Vagina (tissue), 2 donors: ENCODE measurements at places on chromosomes 12 and 14. TPM values are rescaled to one million over a fixed set of nuclear protein-coding genes. Genes with fewer than 3 reads are reported as not detected.

- DNase-seq: no peak
- no peaks in the 10 kb centered on the region for H3K36me3 ChIP-seq
- H3K27ac ChIP-seq: no peak overlapping the region
- no peaks in the 10 kb centered on the region for H3K27me3 ChIP-seq
- H3K4me1 ChIP-seq: no peaks in the 10 kb centered on the region
These were observed 21.8 kb upstream of the TRIM9 start for GRCh38 chr14:51116682-51117081.

DNA sequence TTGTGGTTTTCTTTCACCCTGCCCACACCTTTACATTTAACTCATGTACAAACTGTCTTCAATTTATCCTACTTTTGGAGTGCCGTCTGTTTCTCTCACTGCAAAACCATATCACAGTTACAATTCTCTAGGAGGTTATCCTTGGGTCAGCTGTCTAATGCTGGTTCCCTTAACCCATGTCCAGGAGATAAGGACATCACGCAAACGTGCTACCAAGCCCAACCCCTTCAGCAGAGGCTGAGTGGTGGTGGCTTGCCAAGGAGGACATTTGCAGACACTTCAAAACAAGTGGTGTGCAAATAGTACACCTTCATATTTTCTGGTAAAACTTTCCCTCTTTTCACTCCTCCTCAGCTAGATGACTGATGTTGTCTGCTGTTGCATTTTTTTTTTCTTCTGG lies 167.9 kb downstream of the PAX9 start:
- H3K27me3 ChIP-seq: no peaks in the 10 kb centered on the region
- no peak for DNase-seq
- no peaks in the 10 kb centered on the region for H3K4me1 ChIP-seq
- H3K4me3 ChIP-seq: no peak overlapping the region
- no peak overlapping the region for H3K27ac ChIP-seq
- H3K36me3 ChIP-seq: no peaks in the 10 kb centered on the region

- no peak for DNase-seq
- H3K36me3 ChIP-seq: no peaks in the 10 kb centered on the region
- H3K4me3 ChIP-seq: no peak overlapping the region
- H3K27me3 ChIP-seq: no peaks in the 10 kb centered on the region
- peaks cover 21% of the 10 kb centered on the region for H3K4me1 ChIP-seq
- H3K27ac ChIP-seq: no peak overlapping the region
These were observed 49.8 kb downstream of the NOC4L start for GRCh38 chr12:132194056-132194455.

DNA sequence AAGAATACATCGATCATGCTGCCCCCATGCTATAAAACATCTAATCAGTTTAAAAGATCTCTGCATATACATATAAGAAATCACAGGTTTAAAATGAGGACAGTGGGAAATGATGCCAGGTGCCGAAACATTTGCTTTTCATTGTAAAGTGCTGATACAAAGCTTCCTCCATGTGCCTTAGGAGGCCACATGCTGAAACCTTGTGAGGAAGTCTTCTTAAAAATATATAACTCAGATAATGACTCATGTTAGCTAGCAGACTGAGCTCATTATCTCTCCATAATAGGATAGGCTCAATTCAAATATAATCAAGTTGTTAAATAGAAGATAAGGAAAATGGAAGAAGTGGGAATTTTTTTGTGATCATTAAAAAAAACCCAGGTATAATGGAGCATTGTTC lies 65.9 kb downstream of the RFX4 start:
- DNase-seq: no peak
- no peaks in the 10 kb centered on the region for H3K27me3 ChIP-seq
- no peaks in the 10 kb centered on the region for H3K36me3 ChIP-seq
- H3K4me1 ChIP-seq: no peaks in the 10 kb centered on the region
- no peak overlapping the region for H3K4me3 ChIP-seq

DNA sequence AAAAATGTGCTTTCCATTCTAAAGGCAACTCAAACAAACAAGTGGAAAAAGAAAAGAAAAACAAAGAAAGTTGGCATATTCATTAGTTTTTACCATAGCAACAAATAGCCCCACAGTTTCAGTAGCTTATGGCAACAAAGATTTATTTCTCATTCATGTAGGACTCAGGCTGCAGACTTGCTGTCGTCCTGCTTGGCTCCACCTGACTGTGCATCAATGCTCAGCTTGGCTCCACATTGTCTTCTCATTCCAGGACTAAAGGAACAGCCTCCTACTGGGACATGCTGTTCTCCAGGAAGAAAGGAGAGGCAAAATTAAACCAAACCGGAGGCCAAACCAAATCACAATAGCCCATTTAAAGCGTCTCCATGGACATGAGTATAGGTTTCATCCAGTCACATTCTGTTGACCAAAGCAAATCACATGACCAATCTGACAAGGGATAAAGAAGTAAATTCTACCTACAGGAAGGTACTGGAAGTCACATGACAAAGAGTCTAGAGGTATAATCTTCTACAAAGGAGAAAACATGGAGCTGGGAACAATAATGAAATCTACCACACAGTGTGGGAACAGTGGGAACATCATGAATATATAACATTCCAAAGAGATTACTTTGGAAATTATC lies 222.5 kb downstream of the PIK3C2G start:
- H3K4me3 ChIP-seq: no peak overlapping the region
- H3K27me3 ChIP-seq: no peaks in the 10 kb centered on the region
- H3K36me3 ChIP-seq: no peaks in the 10 kb centered on the region
- H3K4me1 ChIP-seq: no peaks in the 10 kb centered on the region
- no peak overlapping the region for H3K27ac ChIP-seq

GRCh38 chr12:132067182-132067581 lies 76.9 kb downstream of the DDX51 start:
- H3K4me3 ChIP-seq: no peak overlapping the region
- DNase-seq: no peak
- H3K36me3 ChIP-seq: peaks cover 76% of the 10 kb centered on the region
- H3K27me3 ChIP-seq: no peaks in the 10 kb centered on the region

- H3K27ac ChIP-seq: no peak overlapping the region
- no peak for DNase-seq
- H3K4me3 ChIP-seq: no peak overlapping the region
- no peaks in the 10 kb centered on the region for H3K27me3 ChIP-seq
- no peaks in the 10 kb centered on the region for H3K4me1 ChIP-seq
- no peaks in the 10 kb centered on the region for H3K36me3 ChIP-seq
These were observed 347.7 kb upstream of the FLRT2 start for GRCh38 chr14:85182282-85182681.

GRCh38 chr12:62576503-62576902 lies 109.9 kb downstream of the MON2 start:
- H3K4me3 ChIP-seq: no peak overlapping the region
- H3K4me1 ChIP-seq: no peaks in the 10 kb centered on the region
- H3K27ac ChIP-seq: no peak overlapping the region
- H3K27me3 ChIP-seq: no peaks in the 10 kb centered on the region

DNA sequence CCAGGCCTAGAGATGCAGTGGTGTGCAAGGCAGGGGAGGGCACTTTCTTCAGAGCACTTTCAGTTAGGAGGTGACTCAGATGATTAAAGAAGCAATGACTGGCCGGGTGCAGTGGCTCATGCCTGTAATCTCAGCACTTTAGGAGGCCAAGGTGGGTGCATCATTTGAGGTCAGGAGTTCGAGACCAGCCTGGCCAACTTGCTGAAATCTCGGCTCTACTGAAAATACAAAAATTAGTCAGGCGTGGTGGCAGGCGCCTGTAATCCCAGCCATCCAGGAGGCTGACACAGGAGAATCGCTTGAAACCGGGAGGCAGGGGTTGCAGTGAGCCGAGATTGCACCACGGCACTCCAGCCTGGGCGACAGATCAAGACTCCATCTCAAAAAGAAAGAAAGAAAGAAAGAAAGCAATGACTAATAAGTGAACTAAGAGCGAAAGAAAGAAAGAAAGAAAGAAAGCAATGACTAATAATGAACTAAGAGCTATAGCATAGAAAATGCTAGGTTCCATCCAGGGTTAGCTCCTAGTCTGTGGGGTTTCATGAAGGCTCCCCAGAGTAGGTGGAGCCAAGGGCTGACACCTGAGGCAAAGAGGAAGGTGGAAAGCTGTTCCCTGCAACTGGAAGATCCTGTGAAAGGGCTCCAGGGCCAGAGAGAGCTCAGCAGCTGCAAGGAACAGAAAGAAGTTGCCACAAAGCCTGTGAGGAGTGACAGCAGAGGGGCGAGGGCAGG lies 334.5 kb downstream of the CACNA1C start:
- no peak for DNase-seq
- no peaks in the 10 kb centered on the region for H3K36me3 ChIP-seq
- H3K27me3 ChIP-seq: no peaks in the 10 kb centered on the region
- H3K4me1 ChIP-seq: peaks cover 28% of the 10 kb centered on the region

GRCh38 chr12:32695787-32696186 lies 16.7 kb downstream of the DNM1L start:
- H3K4me3 ChIP-seq: no peak overlapping the region
- peaks cover 5% of the 10 kb centered on the region for H3K36me3 ChIP-seq
- no peak for DNase-seq
- H3K27ac ChIP-seq: no peak overlapping the region
- no peaks in the 10 kb centered on the region for H3K27me3 ChIP-seq
- no peaks in the 10 kb centered on the region for H3K4me1 ChIP-seq

DNA sequence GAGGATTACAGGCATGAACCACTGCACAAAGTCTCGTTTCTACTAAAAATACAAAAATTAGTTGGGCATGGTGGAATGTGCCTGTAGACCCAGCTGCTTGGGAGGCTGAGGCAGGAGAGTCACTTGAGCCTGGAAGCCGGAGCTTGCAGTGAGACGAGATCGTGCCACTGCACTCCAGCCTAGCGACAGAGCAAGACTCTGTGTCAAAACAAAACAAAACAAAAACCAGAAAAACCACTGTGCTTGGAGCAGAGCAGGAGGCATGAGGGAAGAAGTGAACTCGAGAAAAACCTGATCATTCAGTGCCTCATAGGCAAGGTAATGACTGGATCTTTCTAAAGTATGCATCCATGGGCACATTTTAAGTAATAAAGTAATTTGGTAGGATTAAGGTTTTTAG lies 487.8 kb downstream of the KCNH5 start:
- H3K27me3 ChIP-seq: no peaks in the 10 kb centered on the region
- H3K4me1 ChIP-seq: no peaks in the 10 kb centered on the region
- no peak overlapping the region for H3K27ac ChIP-seq

DNA sequence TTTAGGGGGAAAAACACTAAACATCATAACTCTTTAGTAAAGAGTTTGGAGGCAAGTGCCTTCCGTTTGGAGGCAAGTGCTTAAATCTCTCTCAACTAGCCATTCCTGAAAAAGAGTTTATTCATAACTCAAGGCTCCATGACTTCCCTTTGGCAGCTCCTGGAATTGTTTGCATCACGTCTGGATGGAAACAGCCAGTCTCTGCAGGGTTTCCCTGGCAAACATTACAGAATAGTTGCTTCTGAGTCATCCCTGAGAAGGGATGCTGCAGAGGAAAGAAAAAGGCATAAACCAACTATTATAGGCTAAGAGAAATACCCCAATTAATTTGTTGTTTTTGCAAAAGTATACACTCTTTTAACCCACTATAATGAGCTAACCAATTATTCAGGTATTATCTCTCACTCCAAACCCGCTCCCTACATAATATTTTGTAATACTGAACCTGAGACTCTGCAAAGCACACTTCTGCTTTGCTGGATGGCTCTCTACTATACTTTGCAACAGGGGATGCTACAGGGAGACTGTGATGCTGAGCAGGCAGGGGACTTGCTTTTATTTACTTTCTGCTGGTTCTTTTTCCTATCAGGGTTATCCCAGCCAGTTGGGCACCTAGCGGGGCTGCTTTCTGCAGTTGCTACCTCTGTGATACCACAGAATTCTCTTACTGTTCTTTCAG lies 497.7 kb downstream of the FUT8 start:
- H3K4me1 ChIP-seq: no peaks in the 10 kb centered on the region
- DNase-seq: no peak
- H3K27me3 ChIP-seq: no peaks in the 10 kb centered on the region
- H3K36me3 ChIP-seq: no peaks in the 10 kb centered on the region

DNA sequence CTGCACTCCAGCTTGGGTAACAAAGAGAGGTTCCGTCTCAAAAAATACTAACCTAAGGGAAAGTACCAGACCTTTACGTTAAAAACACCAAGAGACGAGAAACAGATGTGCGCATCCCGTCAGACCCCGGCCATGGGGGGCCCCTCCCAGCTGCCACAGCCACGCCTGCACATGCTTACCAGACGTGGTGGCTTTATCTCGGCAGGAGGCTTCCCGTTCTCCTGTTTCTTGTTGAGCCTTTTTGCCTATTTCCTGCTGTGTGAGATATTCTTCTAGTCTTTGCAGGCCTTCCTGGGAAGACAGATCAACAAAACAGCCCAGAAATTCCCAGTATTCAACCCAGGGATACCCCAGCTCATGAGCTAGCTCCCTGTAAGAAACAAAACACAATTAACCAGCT lies 23.6 kb downstream of the PGAM5 start:
- H3K27ac ChIP-seq: no peak overlapping the region
- peaks cover 83% of the 10 kb centered on the region for H3K36me3 ChIP-seq
- no peak overlapping the region for H3K4me3 ChIP-seq

DNA sequence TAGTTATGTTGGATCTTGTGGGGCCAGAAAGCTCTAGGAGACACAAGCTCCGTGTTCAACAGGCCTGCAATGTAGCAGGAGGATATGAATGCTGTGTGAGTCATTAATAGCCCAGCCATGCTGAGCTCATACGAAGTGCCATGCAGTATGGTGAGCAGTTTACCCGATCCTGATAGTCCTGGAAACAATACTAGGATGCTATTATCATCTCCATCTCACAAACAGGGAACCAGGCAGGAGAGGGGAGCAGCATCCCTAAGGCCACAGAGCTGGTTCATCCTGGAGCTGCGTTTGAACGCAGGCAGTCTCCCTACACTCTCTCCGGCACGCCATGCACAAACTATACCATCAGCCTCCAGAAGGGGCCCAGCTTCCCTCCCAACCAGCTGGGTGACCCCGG lies 20.5 kb downstream of the TTC7B start:
- H3K36me3 ChIP-seq: no peaks in the 10 kb centered on the region
- H3K27ac ChIP-seq: no peak overlapping the region
- DNase-seq: no peak
- no peaks in the 10 kb centered on the region for H3K4me1 ChIP-seq
- no peak overlapping the region for H3K4me3 ChIP-seq

- peaks cover 74% of the 10 kb centered on the region for H3K4me1 ChIP-seq
- H3K4me3 ChIP-seq: peak overlapping the region; percentile 75
- no peak for DNase-seq
These were observed 10.9 kb upstream of the ITGB7 start for GRCh38 chr12:53217931-53218307.

CLEC1A gene
- 2.2 TPM for total RNA-seq

VEZT gene
- 63.3 TPM for total RNA-seq

CABP1 gene
- 0.49 TPM for total RNA-seq

CDKN3 gene
- total RNA-seq: 6.6 TPM

KRT3 gene
- total RNA-seq: not detected

PIWIL1 gene
- not detected for total RNA-seq

SLIRP gene
- total RNA-seq: 90.1 TPM

CYP27B1 gene
- 1.7 TPM for total RNA-seq

APEX1 gene
- total RNA-seq: 95.5 TPM

BCL2L14 gene
- total RNA-seq: not detected

KLRB1 gene
- total RNA-seq: 1.5 TPM

KRT75 gene
- total RNA-seq: not detected
